ENCODE measurements at places on chromosomes 5 and 9.
A peak's percentile ranks its signal among the peaks of the same experiment; 100 is the strongest.

GRCh38 chr5:170638454-170639220 lies 134.8 kb downstream of the KCNIP1 start:
- DNase-seq, result peak; percentile 70

DNA sequence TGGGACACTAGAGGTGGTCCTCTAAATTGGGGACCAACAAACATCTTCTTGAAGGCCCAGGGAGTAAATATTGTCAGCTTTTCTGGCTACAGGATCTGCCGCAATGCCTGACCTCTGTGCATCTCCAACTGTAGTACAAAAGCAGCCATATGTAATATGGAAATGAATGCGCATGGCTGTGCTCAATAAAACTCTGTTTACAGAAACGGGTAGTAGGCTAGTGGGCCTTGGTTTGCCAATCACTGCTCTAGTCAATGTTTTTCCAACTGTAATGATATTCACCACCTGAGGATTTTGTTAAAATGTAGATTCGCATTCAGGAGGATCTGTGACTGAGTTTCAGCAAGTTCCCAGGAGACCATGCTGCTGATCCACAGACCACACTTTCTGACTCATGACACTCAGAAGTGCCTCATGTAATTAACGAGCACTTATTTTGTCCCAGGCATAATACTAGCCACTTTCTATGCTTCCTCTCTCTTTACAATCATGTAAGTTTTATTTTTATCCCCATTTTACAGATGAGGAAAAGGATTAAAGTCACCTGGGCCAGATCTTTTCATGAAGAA lies 96.9 kb downstream of the MED27 start:
- DNase-seq, result no peak

DNA sequence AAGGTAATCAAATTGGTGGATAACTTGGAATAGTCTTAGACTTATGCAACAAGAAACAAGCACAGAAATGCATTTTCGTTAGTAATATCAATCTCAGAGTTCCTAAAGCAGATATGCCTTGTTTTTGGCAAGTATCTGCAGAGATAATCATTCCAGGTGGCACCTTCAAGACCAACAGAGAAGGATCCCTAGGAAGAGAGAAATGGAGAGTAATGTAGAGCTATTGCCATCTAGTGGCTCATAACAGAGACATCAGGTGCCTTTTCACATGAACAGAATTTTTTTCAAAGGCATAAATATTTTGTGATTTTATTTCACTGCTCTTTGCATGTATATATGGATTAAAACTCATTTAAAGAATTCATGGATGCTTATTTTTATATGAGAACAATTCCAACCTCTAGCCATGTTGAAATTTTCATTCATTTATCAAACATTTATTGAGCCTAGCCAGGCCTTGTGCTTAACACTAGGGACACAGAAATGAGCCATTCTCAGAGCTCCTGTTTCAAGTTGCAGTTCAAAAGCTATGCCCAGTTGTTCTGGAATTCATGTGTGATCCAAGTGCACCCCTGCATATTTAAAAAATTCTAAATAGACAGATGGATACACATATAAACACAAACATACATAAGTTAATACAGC lies 117.5 kb upstream of the OR13F1 start:
- DNase-seq, result no peak

DNA sequence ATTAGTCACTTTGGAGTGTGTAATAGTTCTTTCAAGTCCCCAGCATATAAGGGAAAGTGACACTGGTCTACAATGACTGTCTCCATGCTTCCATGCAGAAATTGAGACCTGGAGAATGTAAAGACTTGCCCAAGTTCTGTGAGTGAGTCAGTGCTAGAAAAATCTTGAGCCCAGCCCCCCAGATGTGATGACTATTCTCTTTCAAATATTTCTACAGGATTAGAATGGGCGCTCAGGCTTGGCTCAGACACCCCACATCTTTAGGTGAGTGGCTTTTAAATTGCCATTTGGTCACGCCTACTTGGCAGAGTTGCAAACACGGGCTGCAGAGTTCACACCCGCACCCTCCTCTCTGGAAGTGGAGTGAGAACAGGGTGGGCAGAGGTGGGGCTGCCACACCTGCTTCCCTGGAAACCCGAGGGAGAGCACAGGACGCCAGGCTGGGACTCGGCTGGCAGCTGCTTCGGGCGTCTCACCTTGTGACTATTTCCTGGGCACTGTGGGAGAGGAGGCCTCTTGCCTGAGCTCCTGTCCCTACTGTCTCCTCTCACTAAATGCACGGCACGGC lies 37.6 kb downstream of the ROPN1L start:
- no peak for DNase-seq

DNA sequence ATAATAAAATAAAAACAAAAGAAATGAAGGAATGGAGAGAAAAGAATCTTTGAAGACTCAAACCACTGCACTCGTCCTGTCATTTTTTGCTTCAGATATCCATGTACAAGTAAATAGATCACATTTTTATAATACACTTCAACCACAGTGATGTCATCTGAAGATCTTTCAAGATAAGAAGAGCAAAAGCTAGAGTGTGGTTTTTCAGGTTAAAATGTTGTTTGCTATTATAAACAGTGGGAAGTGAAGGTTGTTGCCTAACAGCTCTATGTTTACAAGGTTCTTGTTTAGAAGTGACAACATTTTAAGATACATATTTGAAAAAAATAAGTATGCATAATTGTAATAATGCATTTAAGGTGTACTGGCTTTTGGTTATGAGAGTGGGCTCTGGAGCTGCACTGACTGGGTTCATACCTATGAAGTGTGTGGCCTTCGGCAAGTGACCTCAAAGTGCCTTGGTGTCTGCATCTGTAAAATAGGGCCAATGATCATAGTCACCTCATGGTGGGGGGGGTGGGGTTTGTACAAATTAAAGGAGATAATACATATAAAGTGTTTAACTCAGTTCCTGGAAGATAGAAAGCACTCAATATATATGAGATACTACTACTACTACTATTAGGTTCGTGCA lies 45.5 kb upstream of the IL7R start:
- DNase-seq, result no peak

DNA sequence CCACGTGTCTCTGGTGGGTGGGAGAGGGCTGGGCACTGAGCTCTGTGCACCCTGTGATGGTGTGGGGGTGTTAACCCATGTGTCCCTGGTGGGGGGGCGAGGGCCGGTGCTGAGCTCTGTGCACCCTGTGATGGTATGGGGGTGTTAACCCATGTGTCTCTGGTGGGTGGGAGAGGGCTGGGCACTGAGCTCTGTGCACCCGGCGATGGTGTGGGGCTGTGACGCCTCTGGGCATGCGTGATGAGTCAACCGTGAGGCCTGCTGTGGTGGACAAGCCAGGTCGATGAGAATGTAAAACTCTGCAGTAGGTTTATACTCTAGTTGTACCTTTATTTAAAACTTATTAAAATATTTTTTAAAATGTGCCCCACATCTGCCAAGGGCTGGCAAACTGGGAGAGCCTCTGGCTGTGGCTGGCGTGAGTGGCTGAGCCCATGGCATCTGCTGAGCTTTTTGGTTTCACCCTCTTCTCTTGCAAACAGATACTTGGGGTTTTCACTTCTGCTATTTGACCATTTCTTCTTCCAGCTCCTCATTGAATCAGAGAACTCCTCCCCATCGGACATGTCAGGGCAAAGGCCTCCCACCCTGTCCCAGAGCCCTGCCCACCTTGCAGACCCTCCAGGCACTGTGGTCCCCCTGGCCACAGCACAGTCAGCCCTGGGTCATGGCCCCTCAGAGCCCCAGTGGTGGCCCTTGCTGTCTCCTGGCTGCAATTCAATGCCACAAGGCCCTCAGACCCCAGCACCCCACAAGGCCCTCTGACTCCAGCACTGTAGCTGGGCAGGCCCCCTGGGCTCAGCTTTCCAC lies 18.5 kb upstream of the EXOC3 start:
- no peak for DNase-seq

GRCh38 chr5:154374264-154374663 lies 71.5 kb upstream of the SAP30L start:
- no peak for DNase-seq

All from stimulated activated CD4-positive, alpha-beta T cell treated with anti-CD3 and anti-CD28 coated beads, TNF-alpha, amount 100 ng/mL, for 48 hours (primary cell).